Eye (tissue), 1 donor: ENCODE measurements at places on chromosomes 11 and 22.

- no peak for DNase-seq
Observed at GRCh38 chr11:134518616-134519389, 106.8 kb upstream of the B3GAT1 start.

DNA sequence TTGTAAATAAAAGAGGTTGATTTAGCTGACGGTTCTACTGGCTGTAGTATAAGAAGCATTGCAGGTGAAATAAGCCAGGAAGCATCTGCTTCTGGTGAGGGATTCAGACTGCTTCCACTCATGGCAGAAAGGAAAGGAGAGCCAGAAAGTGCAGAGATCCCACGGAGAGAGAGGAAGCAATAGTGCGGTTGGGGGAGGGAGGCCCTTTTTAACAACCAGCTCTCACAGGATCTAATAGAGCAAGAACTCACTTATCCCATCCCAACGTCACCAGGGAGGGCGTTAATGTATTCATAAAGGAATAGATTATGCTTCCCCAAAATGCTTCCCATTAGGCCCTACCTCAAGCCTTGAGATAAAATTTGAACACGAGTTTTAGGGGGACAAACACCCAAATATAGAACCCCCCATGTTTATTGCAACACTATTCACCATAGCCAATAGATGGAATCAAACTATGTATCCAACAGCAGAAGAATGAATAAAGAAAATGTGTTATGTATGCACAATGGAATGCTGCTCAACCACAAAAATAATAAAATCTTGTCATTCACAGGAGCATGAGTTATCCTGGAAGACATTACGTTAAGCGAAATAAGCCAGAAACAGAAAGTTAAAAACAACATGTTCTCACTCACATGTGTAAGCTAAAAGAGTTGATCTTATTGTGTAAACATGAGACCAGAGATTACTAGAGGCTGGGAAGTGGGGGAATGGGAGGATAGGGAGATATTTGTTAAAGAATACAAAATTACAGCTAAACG is 908.3 kb upstream of the ANO3 start:
- DNase-seq = peak; percentile 9

- no peak for DNase-seq
Observed at GRCh38 chr22:36756746-36757655, 18.9 kb downstream of the IFT27 start.

DNA sequence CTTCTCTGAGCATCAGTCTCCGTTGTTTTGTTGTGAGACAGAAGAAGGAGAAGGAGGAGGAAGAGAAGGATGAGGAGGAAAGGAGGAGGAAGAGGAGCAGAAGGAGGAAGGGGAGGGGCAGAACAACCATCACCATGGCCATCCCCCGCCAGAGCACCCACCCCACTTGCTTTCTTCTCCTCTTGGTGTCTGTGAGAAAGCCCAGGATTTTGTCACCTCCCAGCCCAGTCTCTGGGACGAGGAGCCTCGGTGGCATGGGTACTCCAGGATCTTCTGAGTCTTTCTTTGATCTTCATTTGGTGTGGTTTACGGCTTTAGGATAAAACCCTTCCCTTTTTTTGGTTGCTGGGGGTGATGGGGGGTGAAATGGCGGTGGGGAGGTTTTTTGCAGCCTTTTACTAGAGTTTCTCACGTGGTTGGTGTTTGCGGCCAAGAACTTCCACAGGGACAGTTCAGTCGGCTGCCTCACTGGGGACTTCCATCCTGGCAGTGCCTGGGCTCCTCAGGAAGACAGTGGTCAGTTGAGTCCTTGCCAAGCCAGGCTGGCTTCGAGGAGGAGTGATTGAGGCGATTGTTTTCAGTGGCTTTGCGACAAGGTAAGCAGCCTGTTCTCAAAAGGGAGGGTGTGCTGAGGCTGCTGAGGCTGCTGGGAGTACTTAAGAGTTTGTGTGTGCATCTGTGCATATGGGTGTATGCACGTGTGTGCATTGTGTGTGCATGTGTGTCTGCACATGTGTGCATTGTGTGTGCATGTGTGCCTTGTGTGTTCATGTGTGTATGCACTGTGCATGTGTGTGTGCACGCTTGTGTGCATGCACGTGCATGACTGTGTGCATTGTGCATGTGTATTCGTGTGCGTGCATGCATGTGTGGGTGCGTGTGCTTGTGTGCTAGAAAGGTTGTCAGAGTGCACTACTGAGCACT is 567.5 kb downstream of the TBC1D22A start:
- no peak for DNase-seq

DNA sequence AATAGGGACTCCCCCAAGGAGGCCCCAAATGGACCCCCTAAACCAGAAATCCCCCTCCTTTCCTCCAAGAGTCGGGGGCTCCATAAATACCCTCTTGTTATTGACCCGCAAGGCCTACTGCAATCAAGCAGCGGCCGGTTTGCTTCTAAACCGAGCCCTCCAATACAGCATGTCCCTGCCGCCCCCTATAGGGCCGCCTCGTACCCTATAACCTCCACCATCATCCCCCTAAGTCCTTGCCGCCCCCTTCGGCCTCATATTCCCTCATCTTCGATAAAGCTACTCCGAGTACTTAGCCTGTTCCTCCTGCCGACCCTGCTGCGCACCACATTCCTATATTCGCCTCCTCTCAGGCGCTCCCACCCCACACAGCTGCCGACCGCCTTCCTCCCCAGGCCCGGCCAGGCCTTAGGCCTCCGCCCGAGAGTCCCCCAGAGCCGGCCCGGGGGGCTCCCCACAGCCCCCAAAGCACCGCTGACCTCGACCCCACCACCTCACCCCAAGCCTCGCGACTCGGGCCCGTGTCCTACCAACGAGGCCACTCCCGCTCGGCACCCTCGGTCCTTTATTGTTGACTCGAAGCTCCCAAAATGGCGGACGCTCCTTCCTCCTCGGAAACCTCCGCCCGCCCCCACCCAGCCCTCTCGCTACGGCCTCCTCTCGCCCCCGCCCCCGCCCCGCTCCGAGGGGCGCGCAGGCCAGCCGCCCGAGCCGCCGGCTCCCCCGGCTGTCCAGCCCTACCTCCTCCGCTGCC is 430 bp downstream of the DDX6 start:
- peak; percentile 91 for DNase-seq

GRCh38 chr11:3041699-3042441 is 15.4 kb downstream of the CARS1 start:
- DNase-seq = no peak

DNA sequence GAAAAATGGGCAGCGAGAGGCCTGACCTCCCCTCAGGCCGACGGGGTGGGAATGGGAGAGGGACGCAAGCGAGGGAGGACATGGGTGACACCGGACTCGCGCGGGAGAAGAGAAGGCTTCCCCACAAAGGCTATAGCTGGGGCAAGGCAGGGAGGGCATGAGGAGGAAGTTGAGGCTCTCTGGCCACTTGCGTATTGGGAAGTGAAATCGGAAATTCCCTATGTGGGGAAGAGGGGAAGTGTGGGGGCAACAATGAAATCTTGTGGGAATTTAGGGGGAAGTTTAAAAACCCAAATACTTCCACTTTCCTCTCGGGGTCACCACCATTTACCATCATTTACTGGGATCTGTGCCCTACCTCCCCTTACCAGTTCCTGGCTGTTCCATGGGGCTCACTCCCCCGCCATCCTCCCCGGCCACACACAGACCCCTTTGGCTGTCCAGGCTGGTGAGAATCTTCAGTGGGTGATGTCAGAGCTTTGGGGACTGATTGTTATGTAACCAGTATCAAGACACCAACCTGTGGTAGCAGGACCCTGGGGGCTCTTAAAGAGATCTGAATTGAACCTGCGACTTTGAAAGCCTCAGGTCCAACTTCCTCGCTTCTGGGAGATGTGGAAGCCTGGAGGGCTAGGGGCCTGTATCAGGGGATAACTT is 951 bp upstream of the EHD1 start:
- no peak for DNase-seq

DNA sequence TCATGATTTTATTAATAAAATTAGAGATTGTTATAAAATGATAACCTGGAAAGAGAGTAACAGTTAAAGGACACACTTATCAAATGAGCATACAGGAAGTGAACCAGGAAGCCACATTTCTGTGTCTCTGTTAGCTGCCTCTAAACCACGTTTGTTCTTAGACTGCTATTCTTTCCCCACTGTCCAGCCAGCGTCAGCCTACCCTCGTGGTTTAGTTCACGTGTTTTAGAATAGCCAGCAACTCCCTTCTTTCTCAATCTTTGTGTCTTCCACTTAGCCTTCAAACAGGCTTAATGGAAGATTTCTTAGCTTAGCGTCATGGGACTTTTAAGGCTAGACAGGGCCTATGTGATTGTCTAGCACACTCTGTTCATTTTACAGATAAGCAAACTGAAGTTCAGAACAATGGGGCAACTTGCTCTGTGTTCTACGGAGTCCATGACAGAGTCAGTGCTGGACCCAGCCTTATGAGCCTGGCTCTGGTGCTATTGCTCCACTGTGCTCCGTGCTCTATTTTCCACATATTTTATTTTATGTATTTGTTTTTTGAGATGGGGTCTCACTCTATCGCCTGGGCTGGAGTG is 27.2 kb downstream of the GRAMD1B start:
- DNase-seq = no peak

GRCh38 chr11:105033781-105034180 is 1.2 kb downstream of the CASP1 start:
- no peak for DNase-seq

GRCh38 chr11:45757672-45758071 is 47.3 kb upstream of the SLC35C1 start:
- DNase-seq = no peak

GRCh38 chr11:97847730-97848129 is 1173.0 kb upstream of the CNTN5 start:
- no peak for DNase-seq

GRCh38 chr11:2484576-2485125 is 39.8 kb downstream of the KCNQ1 start:
- DNase-seq = no peak

- DNase-seq = no peak
Observed at GRCh38 chr11:33366918-33367317, 109.7 kb downstream of the HIPK3 start.

DNA sequence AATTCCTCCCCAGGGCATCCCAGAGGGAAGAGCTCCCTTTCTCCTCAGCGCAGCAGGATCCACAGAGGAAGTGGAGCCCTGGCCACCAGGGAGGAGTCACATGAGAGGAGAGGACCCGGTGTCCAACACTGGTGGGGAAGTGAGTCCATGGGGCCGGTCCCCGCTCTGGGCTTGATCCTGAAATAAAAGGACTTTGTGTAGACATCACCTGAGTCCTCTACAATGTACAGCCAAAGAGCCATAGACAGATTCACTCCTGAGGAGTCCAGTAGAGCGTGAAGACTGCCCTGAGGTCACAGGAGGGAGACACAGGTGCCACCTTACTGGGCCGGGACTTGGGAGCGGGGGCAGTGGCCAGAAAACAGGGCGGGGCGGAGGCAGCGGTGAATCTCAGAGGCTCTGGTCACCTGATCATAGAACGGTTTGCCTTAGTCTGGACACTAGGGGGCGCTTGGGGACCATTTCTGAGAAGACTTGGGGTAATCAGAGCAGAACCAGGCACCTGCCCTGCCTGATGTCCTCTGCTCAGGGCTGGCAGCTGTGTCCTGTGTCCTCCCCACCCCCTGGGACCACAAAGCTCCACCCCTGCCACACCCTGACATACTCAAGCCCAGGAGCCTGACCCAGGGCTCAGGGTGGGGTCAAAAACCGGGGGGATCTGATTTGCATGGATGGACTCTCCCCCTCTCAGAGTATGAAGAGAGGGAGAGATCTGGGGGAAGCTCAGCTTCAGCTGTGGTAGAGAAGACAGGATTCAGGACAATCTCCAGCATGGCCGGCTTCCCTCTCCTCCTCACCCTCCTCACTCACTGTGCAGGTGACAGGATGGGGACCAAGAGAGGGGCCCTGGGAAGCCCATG is 112.7 kb downstream of the VPREB1 start:
- peak; percentile 92 for DNase-seq

DNA sequence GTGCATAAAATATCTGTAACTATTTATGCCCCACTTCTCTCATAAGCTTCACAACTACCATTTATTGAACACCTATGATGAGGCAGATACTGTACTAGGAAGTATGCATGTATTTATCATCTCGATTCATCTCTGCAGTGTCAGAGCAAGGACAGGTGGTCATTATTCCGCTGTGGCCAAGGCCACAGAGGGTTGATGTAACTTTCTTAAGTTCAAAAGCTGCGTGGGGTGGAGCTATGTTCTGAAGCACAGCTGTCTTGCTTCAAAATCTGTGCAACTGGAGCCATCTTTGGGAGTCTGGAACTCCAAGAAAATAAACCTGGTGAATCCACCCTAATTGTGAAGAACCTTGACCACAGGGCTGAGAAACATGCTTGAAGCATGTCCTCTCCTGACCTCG is 60.2 kb upstream of the HMGXB4 start:
- no peak for DNase-seq

DNA sequence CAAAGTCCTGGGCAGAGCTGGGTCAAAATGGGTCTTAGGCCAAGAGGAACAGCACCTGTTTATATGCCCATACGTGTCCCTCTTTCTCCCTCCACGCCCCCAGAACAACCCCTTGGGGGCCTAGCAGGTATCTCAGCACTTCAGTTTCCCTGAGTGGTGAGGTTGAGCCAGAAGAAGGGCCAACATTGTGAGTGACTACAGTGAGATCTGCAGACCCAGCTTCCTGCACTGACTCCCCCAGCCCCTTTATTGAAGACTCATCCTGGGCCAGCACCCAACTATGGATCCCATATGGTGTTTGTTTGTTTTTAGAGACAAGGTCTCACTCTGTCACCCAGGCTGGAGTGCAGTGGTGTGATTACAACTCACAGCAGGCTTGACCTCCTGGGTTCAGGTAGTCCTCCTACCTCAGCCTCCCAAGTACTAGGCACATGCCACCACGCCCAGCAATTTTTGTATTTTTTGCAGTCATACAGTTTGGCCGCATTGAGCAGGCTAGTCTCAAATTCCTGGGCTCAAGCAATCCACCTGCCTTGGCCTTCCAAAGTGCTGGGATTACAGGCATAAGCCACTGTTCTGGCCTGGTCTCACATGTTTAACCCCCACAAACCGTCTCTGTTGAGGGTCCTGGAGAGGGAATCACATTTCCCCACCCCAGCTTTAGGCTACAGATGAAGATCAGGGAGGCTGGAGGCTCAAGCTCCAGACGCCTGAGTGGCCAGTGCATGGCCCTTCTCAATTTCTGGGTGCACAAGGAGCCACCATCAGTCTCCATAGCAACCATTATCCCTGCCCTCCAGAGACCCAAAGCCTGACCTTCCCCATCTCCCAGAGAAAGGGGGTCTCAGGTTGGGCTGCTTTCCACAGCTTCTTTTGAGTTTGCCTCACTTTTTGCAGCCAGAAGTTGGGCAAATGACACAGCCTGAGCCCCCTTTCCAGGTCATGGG is 1.7 kb upstream of the LARGE2 start:
- no peak for DNase-seq

GRCh38 chr22:26975865-26976264 is 318.5 kb downstream of the MIAT start:
- no peak for DNase-seq
